Esophagus mucosa (tissue), 1 donor: ENCODE measurements at places on chromosomes 2 and 18.

DNA sequence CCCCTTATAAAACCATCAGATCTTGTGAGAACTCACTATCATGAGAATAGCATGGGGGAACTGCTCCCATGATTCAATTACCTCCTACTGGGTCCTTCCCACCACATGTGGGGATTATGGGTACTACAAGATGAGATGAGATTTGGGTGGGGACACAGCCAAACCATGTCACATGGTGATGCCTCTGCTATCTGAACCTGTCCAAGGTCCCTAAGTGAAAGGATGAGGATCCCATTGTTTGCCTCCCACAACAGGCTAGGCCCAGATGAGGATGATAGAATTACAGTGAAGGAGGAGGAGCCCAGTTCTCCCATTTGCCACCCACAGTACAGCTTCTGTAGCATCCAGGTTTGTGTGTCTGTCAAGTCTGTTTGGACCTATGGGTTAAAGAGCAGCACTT is 65.4 kb downstream of the PRKCE start:
- ATAC-seq, result no peak

- no peak for ATAC-seq
These were observed 38.1 kb downstream of the MBOAT2 start for GRCh38 chr2:8965216-8965969.

DNA sequence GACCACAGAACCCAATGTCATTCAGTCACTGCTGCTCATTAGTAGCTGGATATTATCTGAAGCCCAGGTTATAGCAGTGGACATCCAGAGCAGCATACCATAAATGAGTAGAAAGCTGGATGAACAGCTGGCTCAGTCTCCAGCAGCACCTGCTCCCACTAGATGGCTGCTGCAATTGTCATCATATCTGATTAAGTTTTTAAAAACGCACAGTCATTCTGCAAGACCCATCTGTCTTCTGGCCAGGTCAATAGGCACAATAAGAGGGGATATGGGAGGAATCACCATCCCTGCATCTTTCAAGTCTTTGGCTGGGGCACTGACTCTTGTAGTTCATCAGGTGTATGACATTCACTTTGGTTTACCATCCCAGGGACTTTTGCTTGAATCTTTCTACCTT is 55.1 kb upstream of the XDH start:
- ATAC-seq, result no peak

- no peak for ATAC-seq
These were observed 22.1 kb downstream of the MFF start for GRCh38 chr2:227347117-227347516.

- ATAC-seq, result no peak
These were observed 11.3 kb downstream of the AGPS start for GRCh38 chr2:177403838-177404237.

DNA sequence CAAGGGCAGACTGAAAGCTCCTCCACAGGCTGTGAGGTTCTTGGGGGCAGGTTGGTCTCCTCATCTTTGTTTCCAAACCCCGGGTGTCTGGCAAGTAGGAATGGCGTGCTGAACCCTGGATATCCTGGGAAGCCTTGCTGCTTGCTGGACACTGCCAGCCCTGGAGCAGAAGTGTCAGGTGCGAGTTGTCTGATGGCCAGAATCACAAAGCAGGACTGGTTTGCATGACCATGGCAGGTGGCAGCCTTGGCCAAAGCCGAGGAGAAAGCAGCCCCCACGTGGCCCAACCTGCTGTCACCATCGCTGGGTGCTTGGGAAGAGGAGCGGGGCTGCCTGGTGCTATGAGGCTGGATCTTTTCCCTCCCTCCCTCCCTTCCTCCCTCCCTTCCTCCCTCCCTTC is 309.5 kb upstream of the HS6ST1 start:
- ATAC-seq, result no peak
